ENCODE measurements at places on chromosomes 7 and 10.

DNA sequence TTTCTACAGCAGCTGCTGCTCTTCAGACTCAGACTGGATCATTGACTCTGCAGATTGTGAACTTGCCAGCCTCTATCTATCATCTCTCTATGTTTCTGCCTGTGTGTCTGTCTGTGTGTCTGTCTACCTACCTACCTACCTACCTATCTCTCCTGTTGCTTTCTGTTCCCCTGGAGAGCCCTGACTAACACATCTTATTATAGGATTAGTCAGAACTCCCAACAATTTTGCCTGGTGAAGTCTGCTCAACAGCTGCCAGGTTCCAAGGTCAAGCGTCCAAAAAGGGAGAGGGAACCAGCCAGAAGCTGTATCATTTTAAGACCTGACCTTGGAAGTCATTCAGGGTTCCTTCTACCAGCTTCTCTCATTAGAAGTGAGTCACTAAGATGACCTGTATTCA lies 579.0 kb upstream of the DPP6 start:
- DNase-seq: no peak

DNA sequence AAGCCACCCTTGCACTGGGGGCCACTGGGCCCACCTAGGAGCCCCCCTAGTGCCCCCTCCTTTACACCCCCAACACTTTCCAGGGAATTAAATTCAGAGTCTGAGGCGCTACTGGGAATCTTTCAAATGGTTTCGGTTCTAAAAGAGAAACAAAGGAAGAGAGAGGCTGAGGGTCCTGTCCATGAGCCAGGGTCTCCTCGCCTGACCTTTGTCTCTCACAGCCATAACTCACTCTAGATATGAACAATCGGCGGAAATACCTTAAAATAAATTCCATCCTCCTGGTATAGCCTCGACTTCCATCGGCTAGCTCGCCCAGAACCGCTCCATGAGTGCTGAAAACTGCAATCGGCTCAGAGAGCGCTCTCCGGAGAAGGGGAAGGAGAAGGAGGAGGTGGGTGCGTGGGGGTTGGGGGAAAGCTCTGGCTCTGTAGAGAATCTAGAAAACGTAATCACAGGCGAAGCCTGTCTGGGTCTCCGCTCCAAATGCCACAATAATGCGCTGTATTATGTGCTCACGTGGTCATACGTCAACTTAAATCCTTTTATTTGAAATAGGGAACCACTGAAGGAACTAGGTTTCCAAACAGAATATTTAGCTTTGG lies 12.6 kb downstream of the HOXA4 start:
- DNase-seq: no peak

DNA sequence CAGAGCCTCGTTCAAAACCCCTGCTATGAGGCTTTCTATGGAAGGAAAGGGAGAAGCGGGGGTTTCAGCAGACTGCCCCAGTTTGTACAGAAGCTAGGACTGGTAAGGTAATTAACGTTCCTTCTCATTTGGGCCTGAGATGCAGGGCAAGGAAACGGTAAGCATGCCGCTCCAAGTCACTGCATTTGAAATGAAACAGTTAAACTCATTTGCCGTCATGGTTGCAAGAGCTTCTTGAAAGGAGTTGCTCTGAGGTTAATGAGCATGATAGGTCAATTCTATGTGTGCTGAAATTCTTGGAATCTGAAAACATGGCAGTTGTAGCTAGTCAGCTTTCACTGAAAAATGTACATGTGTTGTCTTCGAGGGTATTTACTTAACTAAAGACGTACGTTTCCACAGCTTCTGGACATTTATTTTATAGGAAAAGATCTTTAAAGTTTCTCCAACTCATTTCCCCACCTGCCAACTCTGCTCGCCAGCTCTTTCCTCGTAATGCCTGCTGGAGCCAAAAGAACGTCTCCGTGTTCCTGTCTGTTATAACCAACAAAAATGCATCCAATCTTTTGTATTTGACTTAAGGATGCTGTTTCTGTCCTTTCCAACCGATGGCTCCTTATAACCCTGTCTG lies 73.3 kb downstream of the ADAM12 start:
- no peak for DNase-seq

DNA sequence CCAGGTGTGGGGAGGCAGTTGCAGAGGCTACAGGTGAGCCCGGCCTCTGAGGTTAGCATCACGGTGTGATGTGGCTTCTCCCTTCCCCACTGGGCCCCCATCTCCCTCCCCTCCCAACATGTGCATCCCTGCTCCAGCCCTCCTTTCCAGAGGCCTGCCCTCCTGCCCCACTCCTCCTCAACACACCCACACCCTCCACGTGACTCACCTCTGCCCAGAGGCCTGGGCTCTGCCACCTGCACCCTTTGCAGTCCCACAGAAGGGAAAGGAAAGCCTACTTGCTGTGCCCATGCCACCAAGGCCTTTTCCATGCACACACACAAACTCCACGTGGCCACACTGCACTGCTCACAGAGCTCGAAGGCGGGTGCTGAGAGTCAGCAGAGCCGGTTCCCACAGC lies 500.6 kb upstream of the FOXK1 start:
- no peak for DNase-seq

DNA sequence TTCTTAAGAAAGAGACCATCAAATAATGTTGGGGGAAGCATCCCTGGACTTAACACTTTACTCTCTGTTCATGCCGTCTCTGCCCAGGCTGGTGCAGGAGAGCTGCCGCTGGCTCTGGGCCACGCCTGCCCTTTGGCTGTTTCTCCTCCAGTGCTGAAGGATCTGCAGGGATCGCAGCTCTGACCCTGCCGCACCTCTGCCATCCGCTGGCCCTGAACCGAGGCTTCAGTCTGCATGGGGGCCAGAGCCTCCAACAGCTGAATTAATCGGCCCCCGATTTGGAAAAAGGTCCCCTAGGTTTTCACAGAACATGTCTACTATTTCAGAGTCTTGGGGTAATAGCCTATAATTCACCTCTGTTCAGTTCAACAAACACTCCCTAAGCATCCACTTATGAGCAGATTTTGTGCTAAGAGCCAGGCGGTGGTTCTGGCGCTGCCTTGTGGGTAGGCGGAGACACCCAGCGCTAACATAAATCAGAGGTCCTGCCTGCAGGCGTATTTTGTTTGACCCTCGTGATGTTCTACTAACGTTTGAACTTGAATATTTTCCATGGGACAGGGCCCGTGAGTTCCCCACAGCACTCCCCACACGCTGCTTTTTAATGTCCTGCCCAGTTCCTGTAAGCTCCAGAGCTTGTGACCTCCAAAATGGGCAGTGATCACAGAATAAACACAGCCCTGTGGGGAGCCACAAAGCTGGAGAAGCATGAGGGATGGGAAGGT lies 99.0 kb downstream of the DYNC2I1 start:
- no peak for DNase-seq

GRCh38 chr10:110644598-110645462 lies 694 bp downstream of the RBM20 start:
- peak; percentile 48 for DNase-seq

DNA sequence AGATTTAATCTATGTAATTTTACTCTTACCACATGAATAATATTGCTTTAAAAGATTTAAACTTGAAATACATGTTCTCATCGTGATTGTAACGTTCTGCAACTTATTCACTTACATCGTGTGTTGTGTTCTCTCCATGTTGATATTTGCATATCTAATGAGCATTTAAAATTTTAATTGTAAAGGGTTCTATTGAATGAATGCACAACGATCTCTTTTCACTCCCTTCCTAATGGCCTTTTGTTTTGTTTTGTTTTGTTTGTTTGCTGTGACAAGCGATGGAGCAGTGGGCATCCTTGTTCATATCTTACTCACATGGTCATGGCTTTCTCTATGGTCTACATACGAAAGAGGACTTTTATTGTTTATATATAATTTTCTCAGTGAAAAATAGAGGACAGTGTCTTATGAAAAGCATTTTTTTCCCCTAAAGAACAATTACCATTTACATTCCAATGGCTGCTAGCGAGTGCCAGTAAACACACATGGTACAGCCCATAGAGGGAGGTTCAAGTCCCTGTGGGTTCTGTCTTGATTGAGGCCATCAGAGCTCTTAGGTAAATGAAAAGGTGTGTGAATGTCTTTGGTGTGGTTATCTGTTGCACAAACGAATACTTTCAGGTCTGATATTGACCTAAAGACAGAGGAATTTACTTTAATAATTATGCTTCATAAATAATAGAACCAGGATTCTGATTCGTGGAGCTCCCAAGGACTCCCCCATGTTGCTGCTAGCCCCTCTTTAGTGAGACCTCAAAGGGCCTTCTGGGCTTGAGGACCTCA lies 32.4 kb downstream of the BTBD16 start:
- no peak for DNase-seq

DNA sequence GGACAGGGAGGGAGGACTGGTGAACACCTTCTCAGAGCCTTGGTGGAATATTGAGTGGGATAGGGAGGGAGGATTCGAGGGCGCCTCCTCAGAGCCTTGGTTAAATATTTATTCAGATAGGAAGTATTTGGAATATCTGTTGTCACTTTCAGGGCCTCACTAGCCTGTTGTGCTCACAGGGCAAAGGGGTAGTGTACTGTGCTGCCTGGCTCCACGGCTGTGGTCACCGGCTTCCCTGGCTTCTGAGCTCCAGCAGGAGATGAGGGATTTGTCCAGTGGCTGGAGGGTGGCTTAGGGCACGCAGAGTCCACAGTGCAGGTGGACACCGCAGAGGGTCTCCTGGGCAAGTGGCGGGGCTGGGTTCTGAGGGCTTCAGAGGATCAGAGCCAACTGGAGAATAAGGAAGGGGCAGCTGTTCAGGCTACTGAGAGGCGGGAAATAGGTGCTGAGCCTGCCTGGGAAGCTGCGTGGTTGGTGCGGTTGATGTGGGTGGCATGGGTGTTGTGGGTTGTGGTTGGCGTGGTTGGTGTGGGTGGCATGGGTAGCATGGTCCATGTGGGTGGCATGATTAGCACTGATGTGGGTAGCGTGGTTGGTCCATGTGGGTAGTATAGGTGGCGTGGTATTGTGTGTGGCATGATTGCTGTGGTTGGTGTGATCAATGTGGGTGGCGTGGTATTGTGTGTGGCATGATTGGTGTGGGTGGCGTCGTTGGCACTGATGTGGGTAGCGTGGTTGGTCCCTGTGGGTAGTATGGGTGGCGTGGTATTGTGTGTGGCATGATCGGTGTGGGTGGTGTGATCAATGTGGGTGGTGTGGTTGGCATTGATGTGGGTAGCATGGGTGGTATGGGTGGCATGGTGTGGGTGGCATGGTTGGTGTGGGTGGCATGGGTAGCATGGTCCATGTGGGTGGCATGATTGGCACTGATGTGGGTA lies 16.7 kb downstream of the INPP5A start:
- no peak for DNase-seq

DNA sequence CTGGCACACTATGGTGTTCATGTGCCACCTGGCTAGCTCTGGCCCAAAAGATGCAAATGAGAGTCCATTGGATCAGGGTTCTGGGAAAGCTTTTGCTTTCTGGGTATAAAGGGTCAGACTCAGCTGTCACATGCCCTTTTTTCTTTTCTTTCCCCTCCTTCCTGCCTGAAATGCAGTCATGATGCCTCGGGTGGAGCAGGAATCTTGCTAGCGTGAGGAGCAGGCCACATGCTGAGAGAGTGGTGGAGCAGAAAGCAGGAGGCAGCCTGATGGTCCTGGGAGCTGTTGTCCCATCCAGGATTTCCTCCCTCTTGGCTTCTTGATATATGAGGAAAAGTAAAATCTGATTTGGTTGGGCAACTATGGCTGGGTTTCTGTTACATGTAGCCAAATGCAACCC lies 2.7 kb upstream of the LHPP start:
- no peak for DNase-seq

DNA sequence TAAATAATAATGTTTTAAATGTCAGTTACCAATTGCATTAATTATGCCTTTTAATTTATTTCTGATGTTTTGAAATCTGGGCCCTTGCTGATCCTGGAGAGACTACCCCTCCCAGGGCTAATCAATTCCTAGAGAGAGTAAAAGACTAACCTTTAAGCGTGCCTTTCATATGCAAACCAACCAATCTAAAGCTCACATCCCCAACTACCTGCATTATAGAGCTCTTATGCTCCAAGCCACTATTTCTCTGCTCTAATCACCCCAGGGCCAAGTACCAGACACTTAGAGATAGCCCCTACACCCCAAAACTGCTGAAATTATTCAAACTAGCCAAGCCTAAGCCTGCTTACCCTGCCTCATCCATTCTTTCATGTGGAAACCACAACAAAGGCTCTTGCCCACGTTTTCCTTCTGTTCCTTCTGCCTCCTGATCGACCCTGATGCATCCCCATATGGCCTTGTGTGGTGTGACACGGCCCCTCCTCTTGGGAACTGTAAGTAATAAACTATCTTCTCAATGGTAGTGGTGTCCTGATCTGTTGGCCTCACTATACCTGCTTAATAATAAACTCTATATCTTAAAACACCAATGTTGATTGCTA lies 97.7 kb downstream of the HIBADH start:
- no peak for DNase-seq

- DNase-seq: no peak
Observed at GRCh38 chr10:102900006-102900405, 18.1 kb upstream of the CNNM2 start.

All from SW480 (cell line).